ENCODE measurements at places on chromosomes 3 and 15.

- DNase-seq, result no peak
Measured at GRCh38 chr3:77053795-77054194, 13.9 kb downstream of the ROBO2 start.

GRCh38 chr15:67927501-67928168, 87.8 kb upstream of the RNU6-1 start:
- no peak for DNase-seq

DNA sequence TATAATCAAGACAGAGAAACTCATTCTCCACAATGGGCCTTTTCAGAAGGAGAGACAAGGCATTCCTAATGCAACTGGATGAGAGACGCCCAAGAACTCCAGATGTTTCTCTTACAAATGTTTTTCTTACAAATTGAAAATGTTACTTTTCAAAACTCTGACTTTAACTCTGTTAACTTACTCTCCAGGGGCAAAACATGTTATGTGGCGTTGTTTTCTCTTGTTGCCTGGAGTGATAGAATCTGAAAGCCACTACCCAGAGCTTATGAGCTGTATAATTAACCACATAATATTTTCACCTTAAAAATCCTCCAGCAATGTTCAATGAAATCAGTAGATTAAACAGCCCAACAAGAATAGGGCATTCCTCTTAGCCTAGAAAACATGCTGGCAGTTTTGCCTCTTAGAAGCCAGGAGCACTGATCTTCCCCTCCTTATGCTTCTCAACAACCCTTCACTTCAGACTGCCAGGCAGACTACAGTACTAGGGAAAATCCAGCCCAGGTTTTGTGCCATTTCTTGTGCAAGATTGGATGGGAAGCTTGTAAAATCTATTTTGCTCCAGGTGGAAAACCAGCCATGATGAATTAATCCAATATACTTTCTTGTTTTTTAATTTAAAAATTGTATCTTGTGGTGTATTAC, 186.7 kb upstream of the GADL1 start:
- DNase-seq, result no peak

GRCh38 chr3:85041562-85042055, 82.8 kb downstream of the CADM2 start:
- no peak for DNase-seq

DNA sequence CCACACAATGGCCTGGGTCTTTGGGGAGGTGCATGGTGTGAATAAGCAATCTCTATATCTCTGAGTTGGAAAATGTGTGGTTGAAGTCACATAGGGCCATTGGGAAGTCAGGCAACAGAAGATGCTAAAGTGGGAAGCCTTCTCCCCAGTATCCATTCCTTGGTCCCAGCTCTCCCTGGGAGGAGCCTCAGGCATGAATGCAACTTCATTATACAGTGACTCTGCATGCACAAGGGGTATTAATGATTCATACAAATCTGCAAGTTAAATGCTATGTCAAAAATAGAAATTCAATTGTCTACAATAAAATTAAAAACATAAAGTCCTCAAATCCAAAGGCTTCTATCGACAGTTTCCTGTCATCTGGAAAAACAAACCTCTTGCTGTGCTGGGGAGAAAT, 108.8 kb downstream of the RAB11A start:
- no peak for DNase-seq

GRCh38 chr3:50156549-50157493, 1.7 kb downstream of the SEMA3F start:
- DNase-seq, result no peak

- DNase-seq, result no peak
Measured at GRCh38 chr3:100868096-100868495, 125.1 kb downstream of the ABI3BP start.

DNA sequence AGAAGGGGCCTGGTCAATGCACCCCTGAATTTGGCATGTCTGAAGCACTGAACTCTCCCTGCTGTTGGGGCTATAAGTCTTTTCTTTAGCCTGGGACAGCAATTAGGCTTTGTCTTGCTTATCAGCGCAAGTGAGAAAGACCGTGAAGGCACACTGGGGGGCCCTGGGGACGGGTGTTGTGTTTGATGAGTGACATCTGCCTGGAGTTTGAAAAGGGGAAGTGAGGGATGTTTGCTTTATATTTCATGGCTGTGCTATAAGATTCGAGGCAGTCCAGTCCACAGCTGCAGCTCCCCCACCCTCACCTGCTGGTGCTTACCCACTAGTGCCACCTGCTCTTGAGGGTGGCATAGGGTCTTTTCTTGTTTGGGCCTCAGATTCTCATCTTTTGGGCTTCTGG, 44.8 kb downstream of the CEMIP start:
- DNase-seq, result no peak

DNA sequence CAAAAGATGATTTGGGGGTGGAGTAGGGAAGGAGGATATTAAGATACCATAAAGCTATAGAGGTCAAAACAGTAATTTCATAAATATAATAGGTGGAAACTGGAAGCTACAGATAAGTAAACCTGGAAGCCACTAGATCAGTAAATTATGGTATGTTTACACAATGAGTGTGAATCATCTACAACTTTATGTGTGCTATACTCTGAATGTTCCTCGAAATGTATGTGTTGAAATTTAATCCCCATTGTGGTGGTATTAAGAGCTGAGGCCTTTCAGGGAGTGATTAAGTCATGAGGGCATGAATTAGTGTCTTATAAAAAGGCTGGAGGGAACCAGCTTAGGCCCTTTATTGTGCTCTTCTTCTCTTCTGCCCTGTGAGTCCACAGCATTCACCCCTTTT, 25.2 kb downstream of the EOMES start:
- no peak for DNase-seq

DNA sequence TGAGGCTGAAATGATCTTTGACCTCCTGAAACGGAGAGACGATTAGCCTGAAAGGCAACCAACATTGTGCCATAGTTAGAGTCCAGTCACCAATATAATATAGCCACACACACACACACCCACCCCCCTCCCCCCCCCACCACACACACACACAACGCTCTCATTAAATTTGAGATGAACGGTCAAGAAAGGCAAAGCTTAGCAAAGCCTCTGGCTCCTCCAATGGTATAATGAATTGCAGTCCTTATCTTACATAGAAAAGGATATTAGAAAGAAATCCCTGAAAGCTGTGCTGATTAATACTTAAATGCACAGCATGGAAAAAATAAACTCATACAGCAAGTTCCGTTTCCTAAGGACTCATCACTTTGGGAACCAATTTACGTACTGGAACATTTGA, 876 bp upstream of the ZNF385D start:
- no peak for DNase-seq

DNA sequence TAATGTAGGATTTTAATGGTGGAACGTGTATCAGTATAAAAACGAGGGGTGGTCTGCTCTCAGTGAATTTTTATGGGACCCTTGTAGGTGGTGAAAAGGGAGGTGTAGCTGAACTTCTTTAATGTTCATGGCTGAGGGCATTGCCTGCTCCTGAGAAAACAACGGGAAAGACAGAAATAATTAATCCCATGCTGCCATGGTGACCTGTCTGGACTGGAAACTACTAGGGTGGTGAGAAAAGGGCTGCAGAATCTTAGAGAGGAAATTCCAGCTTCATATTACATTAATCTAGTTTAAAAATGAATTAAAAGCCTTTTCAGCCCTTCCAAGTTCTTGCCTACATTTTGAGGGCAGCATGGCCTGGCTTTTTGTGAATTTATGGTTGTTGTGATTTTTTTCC, 47.6 kb downstream of the ZBTB38 start:
- no peak for DNase-seq

GRCh38 chr15:78105476-78106241, 13.3 kb downstream of the SH2D7 start:
- peak; percentile 43 for DNase-seq

- no peak for DNase-seq
Measured at GRCh38 chr15:85100186-85100937, 118.7 kb downstream of the PDE8A start.

GRCh38 chr3:126267976-126268615, 87.7 kb upstream of the ALDH1L1 start:
- no peak for DNase-seq

GRCh38 chr3:190701096-190701532, 161.4 kb downstream of the GMNC start:
- DNase-seq, result peak; percentile 41

DNA sequence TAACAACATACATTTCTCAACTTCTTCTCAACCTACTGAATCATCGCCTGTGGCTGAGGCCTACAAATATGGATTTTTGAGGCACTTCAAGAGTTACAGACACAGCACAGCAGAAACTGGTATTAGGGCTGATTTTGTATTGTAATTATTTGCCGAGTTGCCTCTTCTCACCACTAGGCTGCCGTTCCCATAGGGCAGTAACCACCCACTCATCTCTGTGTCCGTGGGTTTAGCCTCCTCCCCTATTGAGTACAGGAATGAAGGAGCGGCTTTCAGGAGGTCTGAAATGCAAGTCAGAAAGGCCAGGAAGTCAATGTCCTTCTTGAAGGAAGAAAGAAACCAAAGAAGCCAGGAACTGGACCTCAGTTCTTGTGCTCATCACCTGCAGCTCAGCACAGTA, 220.8 kb downstream of the MTHFS start:
- DNase-seq, result no peak

Measured in activated CD4-positive, alpha-beta T cell treated with anti-CD3 and anti-CD28 coated beads, Interleukin-2, Interleukin-6, amounts not matched to agents 100 ng/mL and 50 ng/mL, durations not matched to agents 16 hours and 8 hours (primary cell).